Muscle of back (tissue), 13 donors: ENCODE measurements at places on chromosomes 13 and 19. TPM values are rescaled to one million over a fixed set of nuclear protein-coding genes. Genes with fewer than 3 reads are reported as not detected.

Gene TMPRSS9
- 0.43 TPM for polyA plus RNA-seq

DNA sequence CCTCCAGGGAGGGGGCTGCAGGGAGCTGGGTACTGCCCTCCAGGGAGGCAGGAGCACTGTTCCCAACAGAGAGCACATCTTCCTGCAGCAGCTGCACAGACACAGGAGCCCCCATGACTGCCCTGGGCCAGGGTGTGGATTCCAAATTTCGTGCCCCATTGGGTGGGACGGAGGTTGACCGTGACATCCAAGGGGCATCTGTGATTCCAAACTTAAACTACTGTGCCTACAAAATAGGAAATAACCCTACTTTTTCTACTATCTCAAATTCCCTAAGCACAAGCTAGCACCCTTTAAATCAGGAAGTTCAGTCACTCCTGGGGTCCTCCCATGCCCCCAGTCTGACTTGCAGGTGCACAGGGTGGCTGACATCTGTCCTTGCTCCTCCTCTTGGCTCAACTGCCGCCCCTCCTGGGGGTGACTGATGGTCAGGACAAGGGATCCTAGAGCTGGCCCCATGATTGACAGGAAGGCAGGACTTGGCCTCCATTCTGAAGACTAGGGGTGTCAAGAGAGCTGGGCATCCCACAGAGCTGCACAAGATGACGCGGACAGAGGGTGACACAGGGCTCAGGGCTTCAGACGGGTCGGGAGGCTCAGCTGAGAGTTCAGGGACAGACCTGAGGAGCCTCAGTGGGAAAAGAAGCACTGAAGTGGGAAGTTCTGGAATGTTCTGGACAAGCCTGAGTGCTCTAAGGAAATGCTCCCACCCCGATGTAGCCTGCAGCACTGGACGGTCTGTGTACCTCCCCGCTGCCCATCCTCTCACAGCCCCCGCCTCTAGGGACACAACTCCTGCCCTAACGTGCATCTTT is 7.8 kb upstream of the CEACAM5 start:
- no peak for DNase-seq

GRCh38 chr13:50291611-50292010 is 276.4 kb downstream of the KCNRG start:
- DNase-seq, result no peak

DNA sequence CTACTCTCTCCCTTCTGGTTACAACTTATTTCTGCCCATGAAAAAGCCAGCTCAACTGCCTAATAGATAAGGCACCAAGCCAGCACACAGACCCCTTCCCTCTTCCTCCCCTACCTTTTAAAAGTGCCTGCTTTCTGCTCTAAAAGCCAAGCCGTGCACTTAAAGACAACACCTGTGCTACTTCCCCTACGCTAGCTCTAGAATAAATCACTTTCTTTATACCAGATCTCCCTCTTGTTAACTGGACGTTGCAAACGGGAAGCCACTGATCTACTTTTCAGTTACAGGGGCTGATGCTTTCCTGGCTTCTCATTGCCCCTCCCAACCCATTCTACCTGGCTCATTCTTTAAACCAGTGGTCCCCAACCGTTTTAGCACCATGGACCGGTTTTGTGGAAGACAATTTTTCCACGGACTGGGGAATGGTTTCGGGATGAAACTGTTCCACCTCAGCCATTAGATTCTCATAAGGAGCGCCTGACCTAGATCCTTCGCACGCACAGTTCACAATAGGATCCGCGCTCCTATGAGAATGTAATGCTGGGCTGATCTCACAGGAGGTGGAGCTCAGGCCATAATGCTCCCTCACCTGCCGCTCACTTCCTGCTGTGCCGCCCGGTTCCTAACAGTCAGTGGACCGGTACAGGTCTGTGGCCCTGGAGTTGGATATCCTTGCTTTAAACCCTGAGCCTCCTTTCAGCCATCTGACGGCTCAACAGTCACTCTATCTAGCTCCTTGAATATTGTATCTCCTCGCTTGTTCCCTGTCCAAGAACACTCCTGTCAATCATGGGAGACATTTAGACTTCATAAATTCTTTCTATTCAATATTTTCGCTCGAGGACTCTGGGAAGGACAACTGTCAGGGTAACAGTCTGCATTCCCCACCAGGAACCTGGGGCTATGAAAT is 841 bp upstream of the ZNF223 start:
- peak; percentile 2 for DNase-seq

Gene KDELR1
- 106 TPM for polyA plus RNA-seq

DNA sequence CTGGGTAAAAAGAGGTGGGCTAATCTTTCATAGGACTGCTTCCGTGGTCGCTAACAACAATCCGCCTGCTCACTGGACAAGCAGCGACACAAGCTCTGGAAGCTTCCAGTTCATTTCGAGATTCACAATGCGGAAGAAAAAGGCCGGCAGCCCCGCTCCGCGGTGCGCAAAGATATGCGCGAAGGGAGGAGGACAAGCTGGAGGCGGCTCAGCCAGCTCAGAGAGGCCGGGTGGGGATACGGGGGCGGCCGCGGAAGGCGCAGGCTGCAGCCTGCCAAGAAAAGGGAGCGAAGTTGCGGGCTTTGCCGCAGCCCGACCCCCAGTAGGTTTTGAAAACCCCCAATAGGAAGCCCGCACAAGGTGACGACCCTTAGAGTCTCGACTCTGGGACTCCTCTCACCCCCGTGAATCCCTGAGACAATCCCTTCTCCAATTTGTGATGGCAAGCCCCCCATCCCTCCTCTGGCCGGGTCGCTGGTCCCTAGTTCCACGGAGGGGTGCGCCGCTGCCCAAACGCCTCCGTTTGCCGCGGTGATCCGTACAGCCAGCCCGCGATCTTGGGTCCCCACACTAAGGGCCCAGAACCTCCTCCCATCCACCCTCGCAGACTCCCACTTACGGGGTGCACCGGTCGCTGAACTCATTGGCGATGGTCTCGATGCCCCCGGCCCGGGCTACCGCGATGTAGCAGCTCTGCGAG is 697 bp downstream of the HSPH1 start:
- DNase-seq, result peak; percentile 73

GRCh38 chr13:20127262-20127561 is 33.6 kb downstream of the GJA3 start:
- no peak for DNase-seq

GRCh38 chr19:29844891-29845573 is 33.2 kb downstream of the CCNE1 start:
- peak; percentile 98 for DNase-seq

DNA sequence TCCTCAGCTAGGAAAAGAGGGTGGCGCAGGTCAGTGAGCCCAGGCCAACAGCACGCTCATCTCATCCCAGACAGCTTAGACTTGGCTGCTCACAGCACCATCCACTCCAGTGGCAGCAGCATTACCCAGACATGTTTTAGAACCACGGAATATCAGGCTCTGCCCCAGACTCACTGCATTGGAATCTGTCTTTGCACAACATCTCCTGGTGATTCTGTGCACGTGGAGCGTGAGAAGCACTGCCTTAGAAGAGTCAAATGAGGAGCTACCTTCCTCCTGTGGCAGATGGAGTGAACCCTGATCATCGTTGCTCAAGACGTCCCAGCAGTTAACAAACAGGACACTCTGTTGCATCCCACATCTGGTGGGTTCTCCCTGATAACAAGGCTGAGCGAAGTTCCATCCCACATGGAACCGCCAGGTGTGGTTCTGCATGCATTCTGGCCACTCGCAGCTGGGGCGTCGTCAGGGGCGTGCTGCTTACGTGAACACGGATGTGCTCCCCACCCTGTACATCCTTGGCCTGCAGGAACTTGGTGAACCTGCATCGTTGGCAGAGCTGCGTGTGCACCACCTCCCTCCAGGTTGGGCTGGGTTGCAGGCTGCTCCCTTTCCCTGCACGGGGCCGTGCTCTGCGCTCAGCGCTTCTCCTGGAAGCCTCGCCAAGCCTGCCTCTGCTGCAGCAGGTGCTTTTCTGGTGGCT is 25.2 kb upstream of the ATP11A start:
- DNase-seq, result no peak

DNA sequence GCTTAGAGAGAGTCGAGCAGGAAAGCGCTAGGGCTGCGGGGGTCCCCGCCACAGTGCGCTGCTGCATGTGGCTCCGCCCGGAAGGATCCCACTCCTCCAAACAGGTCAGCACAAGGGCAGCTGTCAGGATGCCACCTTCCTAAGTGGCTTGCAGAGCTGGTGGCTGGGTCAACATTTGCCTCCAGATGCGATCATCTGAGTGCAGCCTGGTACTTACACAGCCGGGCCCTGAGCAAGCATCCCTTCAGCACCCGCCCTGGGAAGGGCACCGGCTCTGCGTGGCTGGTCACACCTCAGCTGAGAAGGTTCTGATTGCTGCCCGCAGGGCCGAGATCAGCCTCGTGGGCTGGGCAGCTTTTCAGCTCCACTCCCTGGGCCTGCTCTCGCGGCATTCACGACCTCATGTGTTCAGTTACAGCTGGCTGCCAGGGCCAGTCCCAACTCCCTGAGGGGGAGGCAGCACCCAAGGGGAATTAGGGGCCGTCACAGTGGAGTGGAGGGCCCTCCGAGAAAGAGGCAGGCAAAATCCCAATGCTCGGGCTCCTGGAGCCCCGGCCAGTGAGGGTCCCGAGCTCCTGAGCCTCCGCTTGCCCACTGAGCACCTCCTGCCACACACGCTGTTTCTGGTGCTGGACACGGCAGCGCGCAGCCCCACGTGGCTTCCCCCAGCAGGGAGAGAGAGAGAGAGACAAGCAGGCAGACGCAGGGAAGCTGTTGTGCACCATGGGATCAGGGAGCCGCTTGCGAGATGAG is 26.8 kb downstream of the AP1M1 start:
- no peak for DNase-seq

GRCh38 chr13:18949489-18949761 is 232.2 kb downstream of the TUBA3C start:
- no peak for DNase-seq

Gene CD37
- 19.5 TPM for polyA plus RNA-seq

Gene NKG7
- 1.5 TPM for polyA plus RNA-seq

DNA sequence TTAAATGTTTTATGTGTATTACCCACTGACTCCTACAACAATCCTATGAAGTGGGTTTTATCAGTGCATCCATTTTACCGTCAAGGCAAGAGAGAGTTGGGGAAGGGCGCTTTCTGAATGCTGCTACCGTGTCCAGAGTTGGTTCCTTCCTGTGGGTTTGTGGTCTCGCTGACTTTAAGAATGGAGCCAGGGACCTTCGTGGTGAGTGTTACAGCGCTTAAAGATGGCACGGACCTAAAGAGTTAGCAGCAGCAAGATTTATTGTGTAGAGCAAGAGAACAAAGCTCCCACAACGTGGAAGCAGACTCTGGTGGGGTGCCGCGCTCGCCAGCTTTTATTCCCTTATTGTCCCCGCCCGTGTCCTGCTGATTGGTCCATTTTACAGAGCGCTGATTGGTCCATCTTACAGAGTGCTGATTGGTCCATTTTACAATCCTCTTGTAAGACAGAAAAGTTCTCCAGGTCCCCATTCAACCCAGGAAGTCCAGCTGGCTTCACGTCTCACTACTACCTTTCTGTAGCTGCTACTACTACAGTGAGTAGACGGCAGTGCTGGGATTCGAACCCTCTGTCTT is 6.1 kb downstream of the OSCAR start:
- no peak for DNase-seq

DNA sequence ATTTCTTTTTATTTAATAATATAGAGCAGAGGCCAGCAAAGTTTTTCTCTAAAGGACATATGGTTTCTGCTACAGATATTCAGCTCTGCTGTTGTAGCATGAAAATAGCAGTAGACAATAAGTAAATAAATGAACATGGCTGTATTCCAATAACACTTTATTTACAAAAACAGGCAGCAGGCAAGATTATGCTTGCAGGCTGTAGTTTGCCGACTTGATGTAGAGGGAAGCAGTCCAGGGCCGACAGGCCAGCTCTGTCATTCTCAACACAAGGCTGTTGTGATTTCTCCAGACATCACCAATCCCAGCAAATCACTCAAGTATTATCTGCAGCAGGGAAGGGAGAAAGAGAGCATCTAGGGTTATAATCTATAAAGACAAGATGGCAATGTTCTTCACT is 1062.5 kb upstream of the PCDH9 start:
- DNase-seq, result no peak

Gene IZUMO2
- polyA plus RNA-seq, result not detected

DNA sequence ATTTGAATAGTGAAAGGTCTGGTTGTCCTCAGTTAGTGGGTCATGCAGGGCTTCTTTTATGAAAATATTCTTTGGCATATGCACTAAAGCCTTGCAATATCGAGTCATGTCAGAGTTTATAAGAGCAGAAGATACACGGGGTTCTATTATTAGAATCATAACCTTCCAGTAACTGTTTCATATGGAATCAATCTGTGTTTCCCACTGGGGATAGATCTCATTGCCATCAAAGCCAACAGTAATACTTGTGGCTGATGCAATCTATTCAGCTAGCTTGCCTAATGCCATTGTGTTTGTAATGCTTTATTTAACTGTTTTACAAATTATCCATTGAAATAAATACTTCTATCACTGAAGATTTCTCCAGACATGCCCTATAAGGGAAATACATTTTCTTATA is 746.9 kb upstream of the PCDH9 start:
- DNase-seq, result peak; percentile 46

DNA sequence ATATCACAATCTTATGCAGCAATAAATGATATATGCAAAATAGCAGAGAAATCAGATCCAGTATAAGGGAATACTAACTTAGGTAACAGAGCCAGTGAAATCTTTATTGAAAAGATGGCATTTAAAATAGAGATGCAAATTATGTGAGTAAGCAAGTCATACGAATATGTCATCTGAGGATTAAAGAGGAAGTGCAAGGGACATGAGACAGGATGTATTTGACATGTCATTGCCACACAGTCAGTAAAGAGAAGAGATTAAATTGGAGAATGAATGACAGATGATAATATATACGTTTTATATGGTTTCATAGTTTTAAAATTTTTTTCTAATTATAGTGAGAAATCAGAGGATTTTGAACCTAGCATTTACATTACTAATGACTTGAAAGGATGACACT is 426.4 kb downstream of the SLITRK5 start:
- no peak for DNase-seq

- peak; percentile 69 for DNase-seq
Observed at GRCh38 chr13:74865656-74866055, 616.3 kb downstream of the TBC1D4 start.

DNA sequence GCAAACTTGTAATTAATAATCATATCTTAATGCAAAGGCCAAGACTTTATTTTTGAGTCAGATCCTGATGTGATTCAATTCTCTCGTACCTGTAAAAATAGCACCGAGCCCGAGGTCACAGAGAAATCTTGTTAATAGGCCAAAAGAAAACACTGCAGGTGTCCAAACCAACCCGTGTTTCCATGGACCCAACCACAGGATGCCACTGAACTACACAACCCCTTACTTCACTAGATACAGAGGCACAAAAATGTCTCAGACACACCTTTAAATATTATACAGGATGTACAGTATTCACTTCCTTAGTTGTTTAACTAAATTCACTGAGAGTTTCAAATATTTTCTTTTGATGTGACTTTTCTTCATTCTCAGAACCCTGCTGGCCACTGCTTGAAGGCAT is 530.9 kb downstream of the MYO16 start:
- DNase-seq, result no peak

- DNase-seq, result no peak
Observed at GRCh38 chr13:24861617-24862362, 97.8 kb downstream of the RNF17 start.

- DNase-seq, result no peak
Observed at GRCh38 chr13:62432295-62432694, 1016.6 kb upstream of the PCDH20 start.

GRCh38 chr13:54536112-54536511 is 1507.5 kb downstream of the OLFM4 start:
- peak; percentile 2 for DNase-seq

GRCh38 chr13:43797159-43797558 is 10.4 kb upstream of the ENOX1 start:
- no peak for DNase-seq

Gene POSTN
- 3,155 TPM for polyA plus RNA-seq
